ENCODE measurements at places on chromosomes 12 and 14.
A peak's percentile ranks its signal among the peaks of the same experiment; 100 is the strongest.

- DNase-seq = no peak
These were observed 4.4 kb downstream of the XRCC3 start for GRCh38 chr14:103710771-103711377.

- peak; percentile 69 for DNase-seq
These were observed 7.8 kb upstream of the PLXNC1 start for GRCh38 chr12:94140556-94140955.

GRCh38 chr14:54483846-54484245, 4.9 kb downstream of the GMFB start:
- no peak for DNase-seq

DNA sequence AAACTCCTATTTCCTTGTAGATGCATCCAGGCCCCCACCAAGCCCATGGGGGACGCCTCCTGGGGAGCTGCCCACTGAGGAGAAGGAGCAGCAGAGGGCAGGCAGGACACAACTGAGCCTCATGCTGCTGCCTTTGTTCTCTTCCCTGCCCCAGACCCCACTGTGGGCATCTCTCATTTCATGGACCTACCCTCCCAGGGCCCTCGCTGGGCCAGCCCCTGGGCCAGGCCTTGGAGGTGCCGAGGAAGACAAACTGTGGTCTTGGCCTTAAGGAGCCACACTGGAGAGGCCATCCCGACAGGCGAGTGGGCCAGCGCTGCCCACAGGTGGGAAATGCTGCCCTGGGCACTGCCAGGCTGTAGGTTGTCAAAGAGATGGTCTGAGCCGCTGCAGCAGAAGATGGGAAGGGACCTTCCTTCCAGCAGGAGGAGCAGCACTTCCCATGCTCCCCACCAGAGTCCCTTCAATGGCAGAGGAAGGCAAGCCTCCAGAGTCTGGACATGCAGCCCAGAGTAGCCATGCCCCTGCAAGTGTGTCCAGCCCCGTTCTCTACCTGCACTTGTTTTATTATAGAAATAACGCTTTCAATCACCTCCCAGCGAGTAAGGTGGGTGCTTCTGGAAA, 147.4 kb downstream of the BCL11B start:
- no peak for DNase-seq

DNA sequence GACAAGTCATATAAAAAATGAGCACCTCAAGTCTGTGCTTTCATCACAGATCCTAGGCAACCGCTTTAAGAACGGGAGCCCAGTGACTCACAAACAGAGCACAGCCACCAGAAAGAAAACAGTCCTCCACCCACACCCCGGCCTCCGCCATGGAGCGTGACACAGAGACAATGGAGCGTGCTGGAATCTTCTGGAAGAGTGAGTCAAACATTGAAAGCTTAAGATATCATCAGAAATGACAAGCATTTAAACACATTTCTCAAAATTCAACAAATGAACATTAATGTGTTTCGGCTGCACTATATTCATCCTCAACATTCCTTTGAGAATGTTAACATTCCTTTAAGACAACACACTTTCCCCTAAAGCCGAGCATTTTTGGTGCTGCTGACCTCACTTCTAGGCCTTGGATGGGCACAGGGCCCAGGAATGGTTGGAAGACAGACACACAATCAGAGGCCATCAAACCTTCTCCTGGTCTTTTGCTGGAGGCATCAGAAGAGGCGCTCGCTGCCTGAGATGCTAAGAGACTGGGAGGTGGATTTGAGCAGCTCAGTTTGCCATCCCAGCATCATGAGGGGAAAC, 23.6 kb upstream of the TMEM132D start:
- DNase-seq = no peak

DNA sequence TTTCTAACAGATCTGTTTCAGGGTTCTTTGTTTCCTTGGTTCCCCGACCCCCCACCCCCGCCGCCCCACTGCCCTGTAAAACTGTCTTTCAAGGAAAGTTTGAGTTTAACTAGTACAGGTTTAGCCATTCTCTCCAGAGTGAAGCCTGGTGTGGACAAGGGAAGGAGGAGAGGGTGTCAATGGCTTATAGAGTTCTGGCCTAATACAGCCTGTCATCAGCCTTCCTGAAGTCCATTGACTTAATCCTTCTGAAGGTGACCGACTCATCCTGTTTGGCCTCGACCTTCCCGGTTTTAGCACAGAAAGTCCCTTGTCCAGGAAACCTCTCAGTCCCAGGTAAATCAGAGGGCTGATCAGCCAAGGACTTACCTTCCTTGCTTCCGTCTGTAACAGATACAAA, 11.0 kb upstream of the P2RX4 start:
- no peak for DNase-seq

GRCh38 chr12:114735011-114735410, 51.0 kb upstream of the TBX3 start:
- DNase-seq = no peak
